ENCODE measurements at places on chromosomes 6 and 20.

DNA sequence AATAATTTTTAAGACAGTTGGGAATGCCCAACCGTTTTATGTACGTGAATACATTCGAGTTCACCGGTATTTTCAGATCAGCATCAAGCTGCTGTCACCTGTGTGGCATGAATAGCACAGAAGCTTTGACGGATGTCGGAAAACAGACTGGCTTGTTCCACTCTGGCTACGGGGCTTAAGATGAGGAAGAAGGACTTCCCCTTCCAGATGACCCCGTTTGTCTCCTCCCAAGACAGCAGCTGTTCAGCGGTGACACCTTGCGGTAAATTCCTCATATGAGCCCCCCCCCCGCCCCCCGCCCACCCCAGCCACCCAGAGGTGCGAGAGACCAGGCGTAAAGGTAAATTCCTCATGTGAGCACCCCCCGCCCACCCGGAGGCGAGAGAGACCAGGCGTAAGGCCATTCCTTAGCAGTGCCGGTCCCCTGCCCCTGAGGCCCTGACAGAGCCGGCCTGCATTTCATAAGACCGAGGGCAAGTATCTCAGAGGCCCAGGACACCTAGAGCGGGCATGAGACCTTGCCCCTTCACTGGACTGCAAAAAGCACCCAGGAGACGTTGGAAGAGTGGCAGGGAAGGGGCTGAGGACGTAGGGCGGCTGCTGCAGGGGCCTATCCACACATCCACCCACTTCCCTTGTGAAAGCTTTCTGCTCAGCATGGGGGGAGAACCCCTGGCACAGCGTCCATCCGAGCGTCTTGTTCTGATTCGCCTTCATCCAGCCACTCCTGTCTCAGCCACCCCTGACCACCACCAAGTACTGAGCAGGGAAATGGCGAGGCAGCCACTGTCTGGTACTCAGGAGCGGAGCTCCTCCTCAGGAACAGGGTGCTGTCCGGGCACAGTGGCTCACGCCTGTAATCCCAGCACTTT is 7.3 kb upstream of the PCMTD2 start:
- no peak for DNase-seq

- DNase-seq: no peak
Measured at GRCh38 chr6:93420163-93420795, 920 bp upstream of the EPHA7 start.

- peak; percentile 27 for DNase-seq
Measured at GRCh38 chr6:31970604-31971271, 1.2 kb downstream of the DXO start.

- DNase-seq: no peak
Measured at GRCh38 chr6:135481783-135482369, 15.7 kb downstream of the AHI1 start.

GRCh38 chr6:144340541-144341371 is 55.6 kb downstream of the UTRN start:
- no peak for DNase-seq

- no peak for DNase-seq
Measured at GRCh38 chr6:87196275-87196842, 41.0 kb downstream of the ZNF292 start.
